Thyroid gland (tissue), 4 donors: ENCODE measurements at places on chromosomes 4 and X. TPM values are rescaled to one million over a fixed set of nuclear protein-coding genes. Genes with fewer than 3 reads are reported as not detected.

DNA sequence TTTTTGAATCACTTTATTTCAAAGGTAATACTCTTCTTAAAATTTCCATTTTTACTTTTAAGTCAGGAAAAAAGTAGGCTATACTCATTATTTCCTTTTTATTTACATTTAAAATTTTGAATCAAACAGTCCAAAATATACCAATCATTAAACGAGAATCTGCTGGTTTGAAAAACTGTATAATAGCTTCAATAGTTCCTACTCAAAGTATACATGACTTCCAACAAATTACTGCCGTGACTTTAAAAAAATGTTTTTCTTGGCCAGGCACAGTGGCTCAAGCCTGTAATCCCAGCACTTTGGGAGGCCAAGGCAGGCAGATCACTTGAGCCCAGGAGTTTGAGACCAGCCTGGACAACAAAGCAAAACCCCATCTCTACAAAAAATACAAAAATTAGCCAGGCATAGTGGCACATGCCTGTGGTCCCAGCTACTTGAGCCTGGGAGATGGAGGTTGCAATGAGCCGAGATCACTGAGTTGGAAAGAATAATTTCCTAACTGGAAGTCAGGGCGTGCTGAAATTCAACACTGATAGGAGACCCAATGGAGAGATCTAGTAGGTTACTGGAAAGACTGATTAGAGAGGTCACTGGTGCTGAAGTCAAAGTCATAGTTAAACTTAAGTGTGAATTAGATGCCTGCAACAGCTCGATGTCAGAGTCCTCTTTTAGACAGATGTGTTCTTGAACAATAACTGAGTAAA lies 9.0 kb downstream of the KLHL8 start:
- peak; percentile 61 for DNase-seq
- H3K4me3 ChIP-seq, result no peak overlapping the region
- H3K36me3 ChIP-seq, result no peaks in the 10 kb centered on the region

DNA sequence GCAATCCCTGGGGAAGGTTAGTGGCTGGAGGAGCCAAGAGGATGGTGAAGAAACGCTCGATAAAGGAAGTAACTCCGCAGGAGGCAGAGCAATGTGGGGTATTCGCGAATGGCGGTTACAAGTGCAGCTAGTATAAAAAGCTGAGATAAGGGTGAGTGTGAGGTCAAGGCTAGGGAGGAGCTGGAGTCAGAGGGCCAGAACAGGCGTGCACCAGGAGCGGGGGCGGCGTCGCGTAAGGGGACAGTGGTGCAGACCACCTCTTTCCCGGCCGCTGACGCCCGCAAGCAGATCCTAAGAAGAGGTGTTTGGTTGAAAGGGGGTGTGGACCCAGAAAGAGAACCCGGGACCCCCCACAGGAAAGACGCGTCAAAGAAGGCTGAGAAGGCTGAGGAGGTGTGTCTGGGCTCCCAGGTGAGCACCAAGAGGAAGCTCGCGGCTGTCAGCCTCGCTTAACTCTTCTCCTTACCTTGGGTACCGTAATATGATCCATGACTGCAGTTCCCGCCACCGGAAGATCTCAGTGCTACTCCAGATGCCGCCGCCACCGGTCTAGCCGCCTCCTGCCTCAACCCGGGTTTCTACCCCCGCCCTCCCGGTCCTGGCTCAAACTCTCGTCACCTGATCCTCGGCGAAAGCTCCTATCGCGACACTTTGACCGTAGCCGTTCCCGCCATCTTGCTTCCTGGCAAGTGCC lies at the start of gene MTMR8:
Gene MTMR8 (minus strand): TSS at position 579 of the 694 bp plus-strand sequence. CDS start 89 bp downstream, at position 490.
- no peaks in the 10 kb centered on the region for H3K4me1 ChIP-seq
- H3K27ac ChIP-seq, result no peak within 1 kb of the TSS
- no peaks in the 10 kb centered on the region for H3K36me3 ChIP-seq
- H3K4me3 ChIP-seq, result peak within 1 kb of the TSS; percentile 11

GRCh38 chrX:2283111-2283859 lies 217.5 kb downstream of the DHRSX start:
- no peaks in the 10 kb centered on the region for H3K27me3 ChIP-seq
- no peak for DNase-seq
- no peak overlapping the region for H3K27ac ChIP-seq
- H3K36me3 ChIP-seq, result no peaks in the 10 kb centered on the region

DNA sequence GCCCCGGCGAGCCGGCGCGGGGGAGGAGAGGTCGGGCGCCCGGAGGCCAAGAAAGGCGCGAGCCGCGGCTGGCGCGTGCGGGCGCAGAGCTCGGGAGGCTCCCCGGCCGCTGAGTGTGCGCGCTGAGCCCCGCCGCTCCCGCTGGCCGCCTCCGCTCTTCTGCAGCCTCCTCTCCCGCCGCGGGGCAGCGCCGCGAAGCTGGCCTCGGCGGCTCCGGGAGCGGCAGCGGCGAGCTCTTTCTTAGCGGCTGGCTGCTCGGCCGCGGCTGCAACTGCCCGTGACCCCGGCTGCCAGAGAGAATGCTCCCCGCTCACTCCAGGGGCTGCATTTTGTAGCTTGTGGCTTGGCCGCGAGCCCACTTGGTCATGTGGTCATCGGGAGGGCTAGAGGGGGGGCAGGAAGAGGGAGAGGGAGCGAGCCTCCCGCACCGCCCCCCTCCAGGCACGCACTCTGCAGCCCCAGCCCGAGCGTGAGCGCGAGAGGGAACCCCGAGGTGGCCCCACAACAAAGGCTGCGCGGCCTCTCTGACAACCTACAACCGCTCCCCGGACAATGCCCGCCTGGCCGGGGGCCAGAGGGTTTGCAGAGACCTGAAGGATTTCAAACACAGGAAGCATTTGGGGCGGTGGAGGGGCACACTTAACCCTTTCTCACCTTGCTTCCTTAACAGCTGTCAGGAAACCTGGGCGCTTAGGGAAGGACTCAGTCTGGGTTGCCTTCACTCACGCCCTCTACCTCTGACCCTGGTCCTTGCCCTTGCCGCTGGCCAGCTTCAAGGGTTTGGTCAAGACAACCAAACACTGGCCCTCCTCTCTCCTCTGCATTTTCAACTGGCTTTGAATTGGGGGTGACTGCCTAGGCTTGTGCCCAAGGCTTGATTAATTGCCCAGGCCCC lies at the start of gene APLN:
Gene APLN (minus strand): TSS at position 305 of the 895 bp plus-strand sequence. CDS start 326 bp downstream, outside the sequence.
- DNase-seq, result peak; percentile 16
- no peaks in the 10 kb centered on the region for H3K4me1 ChIP-seq
- H3K27me3 ChIP-seq, result no peaks in the 10 kb centered on the region
- no peak within 1 kb of the TSS for H3K27ac ChIP-seq

DNA sequence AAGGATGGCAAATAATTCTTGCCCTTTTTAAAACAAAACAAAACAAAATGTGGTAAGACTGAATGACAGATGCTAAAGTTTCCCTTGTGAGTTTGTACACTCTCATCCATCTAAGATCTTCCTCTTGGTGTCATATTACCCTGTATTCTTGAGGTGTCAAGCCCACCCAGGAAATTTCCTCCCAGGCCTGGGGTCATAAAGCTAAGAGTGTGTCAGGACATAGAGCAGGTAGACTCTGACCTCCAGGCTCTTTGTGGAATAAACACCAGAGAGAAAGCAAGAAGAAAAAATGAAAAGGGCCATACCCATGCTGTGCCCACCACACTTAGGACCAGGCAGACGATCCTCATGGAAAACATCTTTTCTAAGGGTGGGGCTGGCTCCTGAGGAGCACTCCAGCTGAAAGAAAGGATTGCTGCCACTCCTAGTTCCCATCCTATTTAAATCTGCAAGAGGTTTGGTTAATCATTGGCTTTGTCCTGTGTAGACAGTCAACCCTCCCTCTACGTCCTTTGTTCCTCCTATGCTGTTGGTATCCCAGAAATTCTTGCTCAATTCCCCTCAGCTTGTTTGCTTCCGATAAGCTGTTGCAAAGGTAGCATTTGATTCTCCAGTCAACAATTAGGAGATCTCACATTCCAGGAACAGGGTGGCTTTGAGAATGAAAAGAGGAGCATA lies at the start of gene FGA:
Gene FGA (minus strand): TSS at position 414 of the 678 bp plus-strand sequence. CDS start 55 bp downstream, at position 359.
- H3K4me3 ChIP-seq, result no peak within 1 kb of the TSS
- H3K36me3 ChIP-seq, result no peaks in the 10 kb centered on the region
- no peaks in the 10 kb centered on the region for H3K27me3 ChIP-seq
- no peak within 1 kb of the TSS for H3K27ac ChIP-seq
- no peak for DNase-seq

DNA sequence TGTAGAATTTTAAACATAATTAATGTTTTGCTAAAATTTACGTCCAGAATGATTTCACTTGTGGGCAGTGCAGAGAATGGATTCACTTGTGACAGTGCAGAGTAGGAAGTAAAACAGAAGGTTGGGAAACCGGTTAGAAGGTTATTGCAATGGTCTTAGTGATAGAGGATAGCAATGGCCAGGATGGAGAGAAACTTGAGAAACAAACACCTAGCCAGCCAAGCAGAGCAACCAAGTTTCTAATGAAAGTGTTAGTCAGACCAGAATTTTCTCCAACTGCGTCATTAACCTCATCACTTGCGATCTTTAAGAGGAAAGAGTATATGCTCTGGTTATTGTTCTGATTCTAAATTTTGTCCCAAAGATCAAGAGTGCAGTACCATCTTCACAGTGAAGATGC lies 50.0 kb upstream of the TBC1D9 start:
- no peaks in the 10 kb centered on the region for H3K36me3 ChIP-seq
- no peaks in the 10 kb centered on the region for H3K27me3 ChIP-seq
- H3K27ac ChIP-seq, result no peak overlapping the region
- H3K4me3 ChIP-seq, result no peak overlapping the region

DNA sequence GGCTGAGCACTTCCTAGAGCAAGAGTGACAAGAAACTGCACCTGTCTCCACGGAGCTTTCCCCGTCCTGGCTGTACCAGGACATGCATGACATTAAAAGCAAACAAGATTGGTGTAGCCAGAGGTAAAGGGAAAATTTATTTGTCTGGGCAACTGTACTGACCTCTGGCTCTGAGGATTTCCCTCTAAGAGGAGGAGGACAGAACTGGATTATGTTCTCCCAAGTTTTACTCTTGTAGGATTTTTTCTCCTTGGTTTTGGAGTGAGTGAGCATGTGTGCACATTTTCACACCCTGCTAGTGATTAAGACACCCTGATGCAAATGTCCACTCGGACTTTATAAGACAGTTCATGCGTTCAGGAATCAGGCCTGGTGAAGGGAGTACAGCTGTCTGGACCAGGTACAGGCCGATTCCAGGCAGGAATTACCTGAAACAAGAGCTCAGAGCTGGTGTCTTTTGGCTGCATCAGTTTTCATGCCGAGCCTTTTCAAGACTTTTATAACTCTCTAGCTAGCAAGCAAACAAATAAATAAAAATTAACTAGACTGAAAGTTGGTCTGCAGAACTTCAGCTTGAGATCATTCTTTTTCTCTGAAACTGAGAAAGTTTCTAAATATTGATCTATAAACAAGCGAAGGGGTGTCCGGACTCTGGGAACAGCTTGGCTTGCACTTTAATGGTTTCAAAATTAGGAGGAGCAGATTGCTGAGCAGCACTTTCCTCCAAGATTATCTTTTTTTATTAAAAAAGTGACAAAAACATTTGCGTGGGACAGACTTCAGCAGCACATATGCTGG lies 51.3 kb upstream of the SPRY1 start:
- no peak for DNase-seq
- H3K4me3 ChIP-seq, result no peak overlapping the region
- H3K27ac ChIP-seq, result no peak overlapping the region
- no peaks in the 10 kb centered on the region for H3K4me1 ChIP-seq
- H3K27me3 ChIP-seq, result no peaks in the 10 kb centered on the region

- no peak for DNase-seq
- H3K4me1 ChIP-seq, result no peaks in the 10 kb centered on the region
- no peaks in the 10 kb centered on the region for H3K36me3 ChIP-seq
- H3K4me3 ChIP-seq, result no peak overlapping the region
Measured at GRCh38 chr4:7252510-7253340, 60.4 kb downstream of the SORCS2 start.

DNA sequence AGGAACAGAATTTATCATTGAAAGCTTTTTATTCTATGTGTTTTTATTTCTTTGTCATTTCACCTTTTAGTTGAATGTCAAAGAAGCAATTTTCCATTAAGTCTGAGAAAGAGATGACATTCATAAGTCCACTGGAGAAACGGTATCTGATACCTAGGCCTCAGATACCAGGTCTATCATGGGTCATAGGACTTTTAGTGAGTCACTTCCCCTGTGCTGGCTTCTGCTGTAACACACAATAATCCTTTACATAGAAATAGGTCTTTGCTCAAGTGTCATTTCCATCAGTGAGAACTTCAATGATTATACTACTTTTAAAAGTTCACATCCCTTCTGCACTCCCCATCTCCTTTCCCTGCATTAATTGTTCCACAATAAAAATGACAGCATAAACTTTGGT lies 125.5 kb upstream of the ARMCX2 start:
- H3K27me3 ChIP-seq, result no peaks in the 10 kb centered on the region
- H3K4me3 ChIP-seq, result no peak overlapping the region
- H3K4me1 ChIP-seq, result no peaks in the 10 kb centered on the region
- no peak for DNase-seq
- H3K36me3 ChIP-seq, result no peaks in the 10 kb centered on the region

GRCh38 chr4:2250357-2251072 lies 8.6 kb upstream of the HAUS3 start:
- peaks cover 10% of the 10 kb centered on the region for H3K4me1 ChIP-seq
- peaks cover 45% of the 10 kb centered on the region for H3K36me3 ChIP-seq
- H3K27me3 ChIP-seq, result no peaks in the 10 kb centered on the region
- H3K4me3 ChIP-seq, result no peak overlapping the region
- H3K27ac ChIP-seq, result no peak overlapping the region
- DNase-seq, result peak; percentile 1

GRCh38 chrX:107710617-107711391 lies 64.8 kb downstream of the TSC22D3 start:
- H3K27me3 ChIP-seq, result no peaks in the 10 kb centered on the region
- peak overlapping the region; percentile 99 for H3K27ac ChIP-seq
- H3K4me3 ChIP-seq, result no peak overlapping the region
- H3K4me1 ChIP-seq, result peaks cover 11% of the 10 kb centered on the region

DNA sequence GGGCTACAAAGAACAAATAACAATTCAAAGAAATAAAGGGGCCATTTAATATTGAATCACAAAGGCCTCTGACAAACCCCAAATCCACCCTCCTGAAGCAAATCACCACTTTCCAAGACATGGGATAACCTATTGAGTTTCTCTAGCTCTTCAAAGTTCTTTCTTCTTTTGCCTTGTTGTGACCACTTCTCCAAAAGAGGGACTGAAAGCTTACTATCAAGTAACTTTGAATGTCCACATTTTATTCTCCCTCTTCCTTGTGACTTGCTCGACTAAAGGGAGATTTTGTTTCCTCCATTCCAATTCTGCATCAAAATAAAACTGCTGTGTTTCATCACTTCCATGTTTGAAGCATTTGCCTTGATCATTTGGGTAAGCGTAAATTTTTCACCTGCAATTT lies 166.6 kb upstream of the SLC7A11 start:
- no peak for DNase-seq
- H3K36me3 ChIP-seq, result no peaks in the 10 kb centered on the region
- H3K27me3 ChIP-seq, result no peaks in the 10 kb centered on the region
- no peaks in the 10 kb centered on the region for H3K4me1 ChIP-seq
- H3K27ac ChIP-seq, result no peak overlapping the region

DNA sequence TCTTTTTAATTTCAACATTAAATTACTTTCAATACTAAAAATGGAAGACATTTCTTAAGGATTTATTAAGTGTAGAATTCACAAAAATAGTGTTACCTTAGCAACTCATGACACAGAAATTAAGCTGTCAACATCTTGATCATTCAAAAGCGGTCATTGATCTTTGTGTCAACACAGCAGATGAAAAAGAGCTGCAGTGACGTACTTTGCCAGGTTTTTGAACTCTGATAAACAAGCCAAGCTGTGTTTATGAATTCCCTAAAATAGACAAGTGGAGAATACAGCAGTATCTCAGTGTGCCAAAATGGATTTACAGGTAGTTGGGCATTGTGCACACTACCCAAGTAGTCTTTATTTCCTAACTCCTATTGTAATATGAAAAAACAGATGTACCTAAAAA lies 1141.8 kb upstream of the PCDH7 start:
- no peak overlapping the region for H3K27ac ChIP-seq
- no peaks in the 10 kb centered on the region for H3K27me3 ChIP-seq
- H3K4me3 ChIP-seq, result no peak overlapping the region
- DNase-seq, result no peak

Gene RAB9A
- total RNA-seq, result 29.5 TPM
